Spleen (tissue), 13 donors: ENCODE measurements at places on chromosomes 6 and 20. TPM values are rescaled to one million over a fixed set of nuclear protein-coding genes. Genes with fewer than 3 reads are reported as not detected.

DNA sequence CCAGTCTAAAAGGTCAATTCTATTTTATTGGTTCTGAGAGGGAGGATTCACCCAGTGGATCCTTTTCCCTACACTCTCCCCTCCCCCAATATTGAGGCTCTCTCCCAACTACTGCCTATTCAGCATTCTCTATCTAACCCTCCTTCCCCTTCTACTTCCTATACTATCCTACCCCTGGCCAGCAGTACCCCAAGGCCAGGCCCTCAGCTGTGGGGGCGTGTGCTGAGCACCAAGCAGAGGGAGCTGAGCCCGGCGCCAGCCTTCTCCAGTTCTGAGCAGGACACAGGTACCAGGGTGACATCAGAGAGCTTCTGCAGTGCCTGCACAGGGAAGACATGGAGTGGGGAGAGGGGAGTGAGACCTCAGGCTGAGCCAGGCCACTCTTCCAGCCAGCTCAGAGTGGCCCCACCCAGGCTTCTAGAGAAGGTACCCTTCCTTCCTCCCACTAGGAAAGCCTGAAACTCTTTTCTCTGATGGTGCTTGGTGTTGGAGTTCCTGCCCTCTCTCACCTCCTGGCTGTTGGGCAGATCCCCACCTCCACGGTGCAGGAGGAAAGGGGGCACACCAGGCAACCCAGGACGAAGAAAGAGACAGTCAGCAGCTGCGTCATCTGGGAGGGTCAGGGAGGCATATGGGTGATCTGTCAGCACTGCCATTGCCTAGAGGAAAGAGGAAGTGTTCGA lies 1.9 kb downstream of the DDAH2 start:
- peak overlapping the region; percentile 93 for H3K27ac ChIP-seq
- no peak overlapping the region for H3K4me3 ChIP-seq
- peaks cover 74% of the 10 kb centered on the region for H3K4me1 ChIP-seq
- DNase-seq = peak; percentile 88
- H3K27me3 ChIP-seq = no peaks in the 10 kb centered on the region

- DNase-seq = no peak
- H3K27me3 ChIP-seq = no peaks in the 10 kb centered on the region
- H3K27ac ChIP-seq = no peak overlapping the region
Measured at GRCh38 chr6:169339731-169340309, 86.2 kb upstream of the THBS2 start.

DNA sequence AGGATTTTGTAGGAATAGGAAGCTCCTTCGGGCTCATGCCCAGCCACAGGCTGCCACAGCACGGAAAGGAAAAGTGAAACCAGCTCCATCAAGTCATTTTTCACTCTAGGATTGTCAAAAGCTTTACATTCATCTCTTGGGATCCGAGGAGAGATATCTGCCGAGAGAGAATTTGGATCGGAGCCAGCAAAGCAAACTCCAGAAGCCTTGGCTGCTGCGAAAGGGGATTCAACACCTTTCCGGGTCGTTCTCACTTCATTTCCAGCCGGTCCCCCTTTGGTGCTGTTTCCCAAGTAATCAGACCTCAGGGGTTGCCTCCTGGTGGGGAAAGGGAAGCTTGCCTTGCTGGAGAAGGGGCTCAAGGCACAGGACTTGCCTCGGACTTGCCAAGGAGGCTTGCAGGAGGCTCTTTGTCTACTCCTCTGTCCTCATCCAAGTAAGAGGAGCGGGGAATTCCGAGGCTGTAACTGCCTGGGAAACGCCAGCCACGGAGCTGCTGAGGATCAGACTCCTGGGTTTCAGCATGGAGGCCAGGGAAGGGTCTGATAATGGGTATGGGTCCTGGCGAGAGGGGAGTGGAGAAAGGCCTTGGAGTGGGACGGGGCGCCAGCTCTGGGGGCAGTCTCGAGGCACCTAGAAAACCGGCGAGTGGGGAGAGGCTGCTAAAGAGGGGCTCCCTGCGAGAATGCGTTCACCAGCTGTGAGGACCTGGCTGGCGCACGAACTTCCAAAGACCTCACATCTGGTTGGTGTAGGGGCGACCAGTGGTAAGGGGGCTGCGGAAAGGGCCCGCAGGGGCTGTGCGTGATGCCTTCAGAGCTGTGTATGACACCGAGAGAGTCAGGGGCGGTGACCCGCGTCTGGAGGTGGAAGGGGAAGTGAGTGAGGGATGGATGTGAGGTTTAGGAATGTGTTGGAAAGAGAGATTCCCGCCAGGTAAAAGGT lies 702 bp downstream of the ETV7 start:
- peaks cover 27% of the 10 kb centered on the region for H3K4me1 ChIP-seq
- peaks cover 33% of the 10 kb centered on the region for H3K27me3 ChIP-seq
- no peak for DNase-seq
- H3K27ac ChIP-seq = peak overlapping the region; percentile 35
- H3K36me3 ChIP-seq = no peaks in the 10 kb centered on the region

DNA sequence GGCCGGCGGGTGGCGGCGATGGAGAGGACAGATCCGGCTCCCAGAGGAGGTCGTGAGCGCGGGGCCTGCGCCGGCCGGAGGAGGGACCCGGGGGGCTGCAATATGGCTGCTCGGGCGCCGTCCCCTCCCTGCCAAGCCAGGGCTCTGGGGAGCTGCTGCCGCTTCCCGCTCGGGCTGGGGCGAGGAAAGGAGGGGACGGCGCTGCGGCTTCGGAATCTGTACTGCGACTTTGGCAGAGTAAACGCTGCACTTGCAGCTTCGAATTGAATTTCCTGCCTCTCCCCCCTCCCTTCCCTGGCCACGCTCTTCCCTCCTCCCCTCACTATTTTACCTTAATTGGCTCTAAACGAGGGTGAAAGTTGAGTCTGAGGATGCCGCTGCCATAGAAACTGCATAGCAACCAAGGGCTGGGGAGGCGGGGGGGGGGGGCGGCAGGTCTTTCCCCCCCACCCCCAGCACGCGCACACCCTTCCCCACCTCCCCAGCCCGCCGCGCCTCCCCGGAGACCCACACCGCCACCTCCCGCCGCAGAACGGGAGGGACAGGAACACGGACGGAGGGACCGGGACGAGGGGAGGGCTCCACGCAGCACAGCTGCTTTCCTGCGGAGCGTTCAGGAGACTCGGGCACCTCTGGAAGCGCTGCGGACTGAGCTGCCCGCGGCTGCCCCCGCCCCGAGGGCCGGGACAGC lies 93.9 kb downstream of the RNASET2 start:
- no peaks in the 10 kb centered on the region for H3K36me3 ChIP-seq
- no peaks in the 10 kb centered on the region for H3K27me3 ChIP-seq
- H3K27ac ChIP-seq = no peak overlapping the region
- peaks cover 21% of the 10 kb centered on the region for H3K4me1 ChIP-seq

LY6G6F gene
- 1.7 TPM for total RNA-seq

ADAM33 gene
- 10.7 TPM for total RNA-seq

COL21A1 gene
- total RNA-seq = 0.13 TPM

DSP gene
- 27.6 TPM for total RNA-seq

DNA sequence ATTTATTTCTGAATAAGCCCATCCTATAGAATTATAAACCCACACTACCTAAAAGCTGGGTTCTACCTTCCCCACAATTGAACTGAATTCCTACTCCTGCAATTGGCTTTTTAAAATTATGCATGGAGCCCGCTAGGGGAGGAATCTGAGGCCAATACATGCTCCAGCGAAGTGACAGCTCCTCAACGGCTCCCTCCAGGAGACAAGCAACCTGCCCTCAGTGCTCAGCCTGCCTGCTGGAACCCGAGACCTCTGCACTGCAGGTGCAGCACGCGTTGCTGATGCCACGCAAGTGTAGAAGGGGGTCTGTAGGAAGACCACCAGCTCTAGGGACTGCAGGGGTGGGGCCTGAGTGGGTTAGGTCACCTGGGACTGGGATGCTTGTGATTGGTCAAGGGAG lies 170.2 kb upstream of the CDYL start:
- H3K27me3 ChIP-seq = no peaks in the 10 kb centered on the region
- H3K36me3 ChIP-seq = no peaks in the 10 kb centered on the region
- no peak overlapping the region for H3K27ac ChIP-seq

SLC12A5 gene
- total RNA-seq = 3.0 TPM

DNA sequence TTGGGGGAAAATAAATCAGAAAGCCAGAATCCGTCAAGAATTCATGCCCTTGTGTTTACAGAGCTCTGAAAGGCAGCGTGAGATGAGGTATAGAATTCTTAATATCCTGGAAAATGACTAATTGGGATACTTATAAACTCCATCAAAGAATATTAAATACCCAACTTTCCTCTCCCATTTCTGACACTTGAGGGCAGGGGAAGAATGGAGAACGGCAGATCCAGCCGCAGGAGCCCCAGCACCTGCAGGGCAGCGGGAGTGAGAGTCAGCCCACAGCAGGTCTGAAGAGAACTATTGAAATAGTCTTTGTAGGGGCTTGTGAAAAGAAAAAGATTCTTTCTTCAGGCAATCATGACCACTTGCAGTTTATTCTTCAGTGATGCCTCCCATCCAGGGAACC lies 107.2 kb downstream of the AGPAT4 start:
- no peak overlapping the region for H3K27ac ChIP-seq
- no peak for DNase-seq
- H3K36me3 ChIP-seq = peaks cover 47% of the 10 kb centered on the region
- H3K4me3 ChIP-seq = no peak overlapping the region

GRCh38 chr6:29943053-29943966 lies 978 bp downstream of the HLA-A start:
- peaks cover 3% of the 10 kb centered on the region for H3K4me1 ChIP-seq
- H3K27ac ChIP-seq = peak overlapping the region; percentile 91
- peak overlapping the region; percentile 61 for H3K4me3 ChIP-seq

DNA sequence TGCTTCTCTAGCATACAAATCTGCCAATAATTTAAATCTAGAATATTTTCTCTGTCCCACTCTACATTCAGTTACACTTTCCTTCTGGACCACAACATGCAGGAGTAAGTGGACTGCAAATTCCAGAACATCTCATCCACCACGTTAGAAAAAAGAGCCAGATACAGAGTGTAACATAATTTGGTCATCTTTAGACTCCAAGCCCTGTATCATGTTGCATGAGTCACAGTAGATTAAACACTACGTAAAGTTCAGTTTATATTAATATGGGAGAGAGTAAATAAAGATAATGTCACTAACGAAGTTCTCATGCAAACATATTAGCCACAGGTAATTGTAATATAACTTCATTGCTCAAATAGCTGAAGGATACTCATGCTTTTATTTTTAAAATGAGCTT lies 327.0 kb downstream of the C6orf118 start:
- H3K4me3 ChIP-seq = no peak overlapping the region
- no peak for DNase-seq
- H3K4me1 ChIP-seq = no peaks in the 10 kb centered on the region
- H3K36me3 ChIP-seq = no peaks in the 10 kb centered on the region
- no peak overlapping the region for H3K27ac ChIP-seq

- no peaks in the 10 kb centered on the region for H3K27me3 ChIP-seq
- no peak for DNase-seq
- H3K27ac ChIP-seq = no peak overlapping the region
- no peaks in the 10 kb centered on the region for H3K4me1 ChIP-seq
- no peak overlapping the region for H3K4me3 ChIP-seq
Measured at GRCh38 chr6:114376611-114377175, 33.9 kb upstream of the HS3ST5 start.

MATN4 gene
- total RNA-seq = not detected

DNA sequence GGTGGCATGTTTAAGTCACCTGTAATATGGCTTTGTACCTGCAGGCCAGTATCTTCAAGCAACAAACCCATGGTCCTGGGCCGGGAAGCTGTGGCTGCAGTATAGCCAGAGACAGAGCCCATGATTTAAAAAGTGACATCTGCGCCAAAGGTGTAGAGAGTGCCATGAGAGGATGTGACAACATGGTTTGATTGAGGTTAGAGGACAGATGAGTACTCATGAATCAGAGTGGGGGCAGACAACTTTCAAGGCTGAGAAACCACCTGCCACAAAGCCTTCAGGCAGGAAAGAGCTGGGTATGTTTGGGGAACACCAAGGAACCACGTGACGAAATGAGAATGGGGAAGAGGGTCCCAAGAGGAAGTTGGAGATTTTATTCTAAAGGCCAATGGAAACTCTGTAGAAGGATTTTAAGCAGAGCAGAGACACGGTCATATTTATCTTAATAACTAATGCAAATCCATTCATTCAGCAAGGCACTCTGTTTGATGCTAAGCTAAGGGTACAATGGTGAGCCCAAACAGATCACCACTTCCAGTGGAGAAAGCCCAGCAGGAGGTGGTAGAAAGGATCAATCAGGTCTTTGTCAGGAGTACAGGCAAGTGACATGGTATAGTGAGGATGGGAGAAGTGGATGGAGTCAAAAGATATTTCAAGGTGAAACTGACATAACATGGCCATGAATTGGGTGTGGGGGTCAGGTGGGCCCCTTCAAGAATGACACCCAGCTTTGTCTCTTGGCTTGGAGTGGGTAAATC lies 3.4 kb upstream of the MICAL1 start:
- no peak overlapping the region for H3K4me3 ChIP-seq
- H3K27ac ChIP-seq = peak overlapping the region; percentile 29
- peaks cover 34% of the 10 kb centered on the region for H3K36me3 ChIP-seq
- peaks cover 28% of the 10 kb centered on the region for H3K4me1 ChIP-seq

- no peak overlapping the region for H3K4me3 ChIP-seq
- DNase-seq = no peak
- H3K27ac ChIP-seq = peak overlapping the region; percentile 46
- H3K36me3 ChIP-seq = no peaks in the 10 kb centered on the region
- peaks cover 45% of the 10 kb centered on the region for H3K4me1 ChIP-seq
Measured at GRCh38 chr6:4906293-4907276, 97.3 kb downstream of the RPP40 start.

TGIF2 gene
- 23.3 TPM for total RNA-seq

DNA sequence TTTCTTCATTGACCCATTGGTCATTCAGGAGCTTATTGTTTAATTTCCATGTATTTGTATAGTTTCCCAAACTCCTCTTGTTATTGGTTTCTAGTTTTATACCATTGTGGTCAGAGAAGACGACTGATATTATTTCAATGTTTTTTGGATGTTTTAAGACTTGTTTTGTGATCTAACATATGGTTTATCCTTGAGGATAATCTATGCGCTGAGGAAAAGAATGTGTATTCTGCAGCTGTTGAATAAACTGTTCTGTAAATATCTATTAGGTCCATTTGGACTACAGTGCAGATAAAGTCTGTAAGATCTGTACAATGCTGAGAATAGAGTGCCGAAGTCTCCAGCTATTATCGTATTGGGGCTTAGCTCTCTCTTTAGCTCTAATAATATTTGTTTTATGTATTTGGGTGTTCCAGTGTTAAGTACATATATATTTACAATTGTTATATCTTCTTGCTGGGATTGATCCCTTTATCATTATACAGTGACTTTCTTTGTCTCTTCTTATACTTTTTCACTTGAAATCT lies 223.3 kb upstream of the ZNF217 start:
- H3K4me3 ChIP-seq = no peak overlapping the region
- H3K36me3 ChIP-seq = no peaks in the 10 kb centered on the region
- no peak overlapping the region for H3K27ac ChIP-seq
- no peaks in the 10 kb centered on the region for H3K27me3 ChIP-seq
